ENCODE measurements at places on chromosomes 6 and 20.

DNA sequence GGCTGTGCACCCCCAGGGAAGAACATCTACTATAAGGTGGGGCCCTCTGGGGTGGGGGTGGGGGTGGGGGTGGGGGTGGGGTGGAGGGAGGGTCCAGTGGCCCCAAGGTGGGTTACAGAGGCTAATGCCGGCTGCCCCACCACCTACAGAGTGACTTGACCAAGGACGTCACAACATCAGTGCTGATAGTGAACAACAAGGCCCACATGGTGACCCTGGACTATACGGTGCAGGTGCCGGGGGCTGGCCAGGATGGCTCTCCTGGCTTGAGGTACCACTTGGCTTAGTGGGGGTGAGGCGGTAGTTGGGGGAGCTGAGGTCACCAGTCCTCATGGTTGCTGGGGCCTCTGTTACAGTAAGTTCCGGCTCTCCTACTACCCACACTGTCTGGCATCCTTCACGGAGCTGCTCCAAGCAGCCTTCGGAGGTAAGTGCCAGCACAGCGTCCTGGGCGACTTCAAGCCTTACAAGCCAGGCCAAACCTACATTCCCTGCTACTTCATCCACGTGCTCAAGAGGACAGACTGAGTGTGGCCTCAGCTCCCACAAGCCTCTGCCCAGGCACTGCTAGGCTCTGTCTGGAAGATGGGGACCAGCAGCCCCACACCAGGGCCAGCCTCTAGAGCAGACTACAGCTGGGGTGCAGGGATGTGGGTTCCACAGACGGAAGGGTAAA, 2.8 kb downstream of the GNMT start:
- DNase-seq, result no peak

DNA sequence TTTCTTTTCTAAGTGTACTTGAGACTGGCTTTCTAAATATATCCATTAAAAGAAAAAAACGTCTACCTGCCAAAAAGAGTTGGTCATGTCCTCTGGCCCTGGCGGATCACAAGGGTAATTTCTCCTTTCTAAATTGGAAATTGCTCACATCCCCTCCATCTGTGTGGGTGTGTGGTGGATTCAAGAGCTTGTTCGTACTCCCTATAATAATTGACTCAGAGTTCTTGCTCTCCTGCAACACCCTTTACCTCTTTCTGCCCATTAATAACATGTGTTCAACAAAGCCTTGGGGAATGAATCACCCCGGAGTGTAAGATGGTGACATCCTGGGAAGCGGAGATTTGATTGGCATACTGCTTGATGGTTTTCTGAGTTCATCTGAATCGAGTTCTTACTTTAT, 263.8 kb downstream of the ALDH8A1 start:
- DNase-seq, result no peak

GRCh38 chr6:15970517-15970916, 158.4 kb upstream of the MYLIP start:
- DNase-seq, result no peak

DNA sequence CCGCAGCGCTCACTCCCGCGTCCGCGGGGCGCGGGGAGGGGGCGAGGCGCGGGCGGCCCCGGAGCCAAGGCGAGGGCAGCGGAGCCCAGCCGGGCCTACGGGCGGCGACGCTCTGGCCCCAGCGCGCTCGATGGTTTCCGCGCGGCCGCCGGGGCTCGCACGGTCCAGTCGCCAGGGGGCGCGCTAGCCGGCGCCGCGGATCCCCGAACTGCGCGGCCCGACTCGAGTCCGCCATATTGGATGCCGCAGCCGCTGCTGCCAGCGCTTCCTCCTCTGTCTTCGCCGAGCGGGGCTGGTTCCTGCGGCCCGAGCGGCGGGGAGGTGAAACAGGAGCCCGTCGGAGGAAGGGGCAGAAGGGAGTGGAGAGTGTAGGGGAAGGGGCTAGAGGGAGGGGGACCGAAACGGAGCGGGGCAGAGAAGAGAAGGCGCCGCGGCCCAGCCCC, at the start of gene SCAF8:
Gene SCAF8 (plus strand): TSS at position 234 of the 443 bp plus-strand sequence. CDS start 485 bp downstream, outside the sequence.
- peak; percentile 85 for DNase-seq

Measured in uterus (tissue), 4 donors.